ENCODE measurements at places on chromosomes 12 and 14.

DNA sequence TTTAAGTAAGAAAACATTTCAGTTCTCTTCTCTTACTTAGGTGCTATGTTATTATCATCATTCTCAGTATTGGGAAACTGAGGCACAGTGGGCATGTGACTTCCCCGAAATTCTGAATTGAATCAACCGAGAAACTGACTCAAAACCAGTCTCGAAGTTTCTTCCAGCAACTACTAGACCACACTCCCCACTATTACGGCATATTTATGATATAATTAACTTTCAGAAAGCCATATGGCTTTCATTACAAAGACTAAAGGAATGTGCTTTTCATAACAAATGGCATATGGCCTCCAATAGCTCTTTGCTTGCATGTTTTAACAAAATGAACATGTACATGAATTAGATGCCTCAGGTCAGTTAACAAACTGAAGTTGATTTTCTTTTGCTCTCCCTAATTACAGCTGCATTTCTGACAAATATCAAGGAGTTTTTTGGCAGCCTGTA is 182.9 kb upstream of the SLC38A2 start:
- DNase-seq = no peak

DNA sequence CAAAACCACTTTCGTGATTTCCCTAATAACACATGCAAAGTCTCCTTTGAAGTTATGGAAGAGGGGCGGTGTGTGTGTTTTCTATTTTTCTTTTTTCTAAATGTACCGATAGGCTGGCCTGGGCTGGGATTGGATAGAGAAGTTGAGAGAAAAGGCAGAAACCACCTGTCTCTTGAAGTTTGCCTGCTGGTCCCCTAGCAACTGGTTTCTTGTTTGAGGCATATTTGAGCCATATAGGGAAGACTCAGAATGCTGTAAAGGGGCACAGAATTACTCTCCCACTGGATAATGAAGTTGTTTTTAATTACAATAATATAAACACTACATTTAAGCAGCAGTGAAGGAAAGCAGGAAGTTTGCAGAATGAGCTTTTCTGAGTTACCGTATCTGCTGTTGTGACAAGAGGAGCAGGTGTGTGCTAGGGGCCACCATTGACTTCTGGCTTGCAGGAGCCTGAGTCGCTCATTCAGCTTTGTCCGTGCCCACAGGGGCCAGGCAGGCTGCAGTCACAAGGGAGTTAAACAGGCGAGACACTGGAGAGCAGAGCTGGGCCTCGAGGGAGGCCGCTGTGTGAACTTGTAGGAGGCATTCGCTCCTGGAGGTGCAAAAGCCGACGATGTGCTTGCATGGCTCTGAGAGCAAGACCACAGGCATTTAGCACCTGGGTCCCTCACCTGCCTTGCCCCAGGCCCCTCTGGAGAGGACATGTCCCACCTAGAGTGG is 173.8 kb upstream of the RGS6 start:
- no peak for DNase-seq

- DNase-seq = no peak
Measured at GRCh38 chr14:75604979-75605851, 26.8 kb downstream of the FLVCR2 start.

GRCh38 chr12:124518051-124518932 is 49.1 kb downstream of the NCOR2 start:
- no peak for DNase-seq

DNA sequence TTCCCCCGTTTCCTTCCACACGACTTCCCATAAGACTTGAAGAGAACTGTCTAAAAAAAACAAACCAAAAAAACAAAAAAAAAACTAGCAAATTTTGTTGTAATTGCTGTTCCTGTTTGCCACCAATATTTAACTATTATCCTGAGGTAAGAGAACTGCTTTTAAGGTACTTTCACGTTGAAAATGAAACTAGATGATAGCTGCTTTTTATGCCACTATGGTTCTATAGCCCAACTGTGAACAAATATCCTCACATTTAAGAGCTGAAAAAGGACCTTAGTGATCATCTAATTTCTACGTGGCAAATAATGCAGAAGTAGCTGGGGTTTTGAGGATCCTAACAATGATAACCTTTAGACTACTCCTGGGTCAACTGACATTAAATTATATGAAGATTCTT is 98.6 kb downstream of the TAOK3 start:
- peak; percentile 9 for DNase-seq

- no peak for DNase-seq
Measured at GRCh38 chr12:26317942-26318575, 122.7 kb downstream of the SSPN start.
